ENCODE measurements at places on chromosomes 6 and 20.

DNA sequence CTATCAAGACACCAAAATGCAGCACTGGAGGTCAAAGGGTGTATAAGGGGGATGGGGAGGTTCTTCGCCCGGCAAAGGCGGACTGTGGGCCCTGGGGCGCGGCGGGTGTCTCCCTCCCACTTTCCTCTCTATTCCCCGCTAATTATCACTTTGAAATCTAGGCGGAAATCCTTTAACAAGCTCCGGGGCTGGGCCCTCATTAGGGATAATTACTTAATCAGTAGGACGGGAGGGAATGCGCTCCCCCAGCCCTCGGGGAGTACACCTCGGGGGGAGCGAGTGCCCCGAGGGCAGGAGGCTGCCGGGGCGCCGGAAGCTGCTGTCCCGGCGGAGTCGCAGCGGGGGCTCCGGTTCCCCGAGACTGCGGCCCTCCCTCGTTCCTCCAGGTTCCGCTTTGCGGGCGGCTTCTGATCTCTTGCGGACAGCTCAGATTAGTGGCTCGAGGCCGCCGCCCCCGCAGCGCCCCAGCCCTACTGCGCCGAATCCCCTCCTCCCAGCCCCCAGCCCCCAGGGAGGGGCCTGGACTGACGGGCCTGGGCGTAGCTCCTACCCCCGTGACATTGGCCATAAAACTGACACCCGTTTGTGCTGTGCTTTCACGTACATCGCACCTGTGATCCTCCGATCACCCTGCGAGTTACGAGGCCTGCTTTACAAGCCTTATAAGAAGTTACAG, 14.7 kb downstream of the MUCL3 start:
- DNase-seq = peak; percentile 68

DNA sequence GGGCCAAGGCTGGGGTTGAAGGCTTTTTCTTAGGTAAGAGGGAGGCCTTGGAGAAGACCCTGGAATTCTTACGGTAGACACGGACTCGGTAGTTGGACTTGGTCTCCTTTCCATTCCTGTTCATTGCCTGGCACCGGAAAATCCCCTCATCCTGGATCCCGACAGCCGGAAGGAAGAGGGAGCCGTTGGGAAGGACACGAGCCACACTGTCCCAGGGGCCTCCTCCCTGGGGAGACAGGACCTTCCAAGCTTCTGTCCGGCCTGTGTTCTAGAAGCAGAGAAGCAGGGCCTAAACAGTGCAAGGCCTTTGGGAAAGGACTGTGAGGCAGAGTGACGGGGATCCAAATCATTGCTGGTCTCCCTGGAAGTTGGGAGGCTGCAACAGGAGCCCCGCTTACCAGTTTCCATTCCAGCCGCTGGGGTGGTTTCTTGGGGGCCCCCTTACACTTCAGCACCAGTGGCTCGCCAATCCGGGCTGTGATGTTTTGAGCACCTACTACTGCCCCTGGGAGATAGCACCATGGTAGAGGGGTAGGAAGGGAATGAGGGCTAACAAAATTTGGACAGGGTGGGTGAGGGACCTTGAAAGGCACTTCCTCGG, 470 bp downstream of the AGER start:
- DNase-seq = no peak

- DNase-seq = no peak
These were observed 203.2 kb upstream of the SGK1 start for GRCh38 chr6:134521116-134521501.

DNA sequence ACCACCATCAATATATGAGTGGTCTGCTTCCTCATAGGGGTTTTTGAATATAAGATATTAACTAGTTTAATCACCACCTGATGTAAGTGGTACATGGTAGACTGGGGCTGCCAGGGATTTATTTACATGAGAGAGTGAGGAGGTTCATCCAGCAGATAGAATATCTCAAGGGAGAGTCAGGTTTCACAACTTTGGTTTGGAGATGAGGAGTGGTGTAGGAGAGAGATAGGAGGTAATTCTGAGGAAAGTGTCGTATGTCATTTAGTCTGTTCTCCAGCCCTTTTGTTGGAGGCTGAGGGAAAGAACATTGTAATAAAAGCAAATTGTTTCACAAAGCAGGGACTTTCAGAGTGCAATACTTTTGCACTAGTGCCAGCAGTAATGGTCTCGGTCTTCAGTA, 16.8 kb downstream of the L3MBTL3 start:
- no peak for DNase-seq

DNA sequence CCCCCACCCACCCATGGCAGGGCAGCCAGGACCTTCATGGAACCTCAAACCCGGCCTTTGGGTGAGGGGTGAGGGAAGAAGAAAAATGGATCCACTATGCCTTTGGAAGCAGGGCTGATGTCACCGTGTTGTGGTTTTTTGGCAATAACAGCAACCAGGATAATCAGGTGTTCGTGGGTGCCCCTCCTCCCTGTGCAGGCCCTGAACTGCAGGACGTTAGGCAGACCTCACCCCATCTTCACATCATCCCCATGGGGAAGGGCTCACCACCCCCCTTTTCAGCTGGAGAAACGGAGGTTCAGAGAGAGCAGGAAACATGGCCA, 3.6 kb downstream of the GABRR2 start:
- DNase-seq = no peak

DNA sequence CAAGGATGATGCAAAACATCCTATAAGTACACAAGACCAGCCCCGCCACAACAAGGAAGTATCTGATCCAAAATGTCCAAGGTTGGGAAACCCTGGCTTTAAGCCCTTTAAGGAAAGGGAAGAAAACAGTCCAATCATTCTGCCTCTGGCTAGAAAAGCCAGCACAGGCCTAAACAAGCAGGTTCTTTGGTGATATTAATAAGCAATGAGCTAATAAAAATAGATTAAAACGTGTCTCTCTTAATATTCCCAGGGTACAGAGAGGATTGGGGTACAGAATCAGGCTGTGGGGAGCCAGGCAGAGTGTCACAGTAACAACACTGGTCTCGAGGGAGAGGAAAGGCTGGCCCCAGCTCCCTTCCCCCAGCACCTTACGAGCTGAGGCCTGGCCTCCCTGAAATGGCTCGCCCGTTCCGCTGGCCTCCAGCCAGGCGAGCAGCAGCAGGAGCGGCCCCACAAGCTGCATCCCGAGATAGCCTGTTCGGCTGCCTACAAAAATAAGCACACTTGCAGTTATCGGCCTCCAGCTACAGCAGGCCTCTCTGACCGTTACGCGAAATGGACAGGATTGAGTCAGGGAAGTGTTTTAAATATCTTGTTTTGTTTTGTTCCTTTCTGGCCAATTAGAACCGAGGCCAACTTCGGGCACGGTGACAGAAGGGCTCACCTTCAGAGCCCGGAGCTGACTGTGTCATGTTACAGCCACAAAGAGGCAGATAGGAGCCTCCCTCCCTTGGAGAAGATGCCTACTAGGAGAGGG, 4.0 kb upstream of the ZMYND8 start:
- DNase-seq = peak; percentile 89

DNA sequence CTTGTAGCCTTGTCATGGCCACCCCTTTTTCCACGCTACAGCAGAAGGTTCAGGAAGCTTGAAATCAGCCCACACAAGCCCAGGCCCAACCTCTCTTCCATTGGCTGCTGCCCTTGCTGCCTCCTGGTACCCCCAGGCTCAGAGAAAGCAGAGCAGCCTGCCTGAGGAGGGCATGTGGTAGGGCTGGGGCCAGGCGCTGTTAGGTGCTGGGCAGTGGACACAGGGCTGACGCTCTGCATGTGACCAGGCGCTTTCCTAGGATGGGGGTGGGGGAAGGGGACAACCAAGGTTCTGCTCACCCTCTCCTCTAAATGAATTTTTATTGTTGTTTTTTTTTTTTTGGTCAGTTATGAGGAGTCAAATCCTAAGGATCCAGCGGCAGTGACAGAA, 36.3 kb upstream of the ID1 start:
- no peak for DNase-seq

DNA sequence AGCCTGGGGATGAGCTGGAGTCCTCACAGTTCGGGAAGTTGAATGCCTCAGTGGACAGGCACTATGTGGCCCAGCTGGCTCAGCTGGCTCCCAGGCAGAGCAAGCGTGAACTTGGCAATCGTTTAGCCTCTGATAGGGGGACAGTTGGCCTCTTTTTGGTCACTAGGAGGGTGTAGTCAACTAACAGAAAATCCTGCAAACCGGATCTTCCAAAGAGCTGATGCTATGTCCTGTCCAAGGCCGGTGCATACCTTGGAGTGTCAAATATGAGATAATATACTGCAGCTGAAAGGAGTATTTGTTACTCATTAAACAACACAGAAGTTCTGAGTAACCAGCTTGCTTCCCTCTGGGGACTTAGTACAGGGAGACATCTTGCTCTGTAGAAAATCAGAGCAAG, 126.2 kb upstream of the EXOC2 start:
- no peak for DNase-seq

- peak; percentile 41 for DNase-seq
These were observed 44.3 kb downstream of the CTCFL start for GRCh38 chr20:57480444-57481160.

DNA sequence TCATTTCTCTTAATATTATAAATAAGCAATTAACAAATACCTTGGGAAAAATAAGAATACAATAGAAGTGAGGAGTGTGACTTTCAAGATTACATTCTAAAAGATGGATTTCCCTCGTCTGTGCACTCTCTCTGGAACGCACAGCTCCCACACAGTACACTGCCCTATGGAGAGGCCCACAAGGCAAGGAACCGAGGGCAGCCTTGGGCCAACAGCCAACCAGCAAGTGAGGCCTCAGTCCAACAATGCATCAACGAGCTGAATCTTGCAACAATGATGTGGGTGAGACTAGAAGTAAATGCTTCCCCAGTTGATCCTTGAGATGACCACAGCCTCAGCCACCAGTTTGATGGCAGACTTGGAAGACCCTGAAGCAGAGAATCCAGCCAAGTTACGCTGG, 34.5 kb upstream of the AVP start:
- DNase-seq = no peak

DNA sequence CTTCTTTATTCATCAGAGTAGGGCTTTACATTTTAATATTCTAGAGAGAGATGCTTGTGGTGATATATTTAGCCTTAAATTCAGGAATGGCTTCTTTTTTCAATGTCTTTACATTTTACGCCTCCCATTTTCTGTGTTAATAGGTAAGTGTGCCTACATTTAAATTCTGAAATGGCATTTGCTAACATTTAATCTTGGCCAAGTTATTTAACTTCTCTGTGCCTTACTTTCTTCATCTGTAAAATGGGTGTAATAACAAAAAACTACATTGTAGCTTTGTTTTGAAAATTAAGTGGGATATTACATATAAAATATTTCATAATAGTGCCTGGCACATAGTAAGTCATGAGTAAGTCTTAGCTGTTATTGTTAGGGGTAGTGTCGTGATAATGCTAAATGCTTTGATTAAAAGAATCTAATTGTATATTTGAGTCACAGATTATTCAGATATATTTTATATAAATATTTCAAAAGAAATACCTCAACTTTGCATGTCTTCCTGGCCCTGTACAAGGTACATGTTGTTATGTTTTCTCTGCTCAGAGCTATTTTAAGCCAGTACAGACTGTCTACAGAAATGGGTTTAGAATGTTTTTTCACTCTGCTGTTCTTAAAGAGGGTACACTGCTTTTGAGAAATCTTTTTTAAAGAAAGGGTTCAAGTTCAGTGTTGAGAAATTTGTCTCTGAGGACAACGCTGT, 18.8 kb downstream of the CARMIL1 start:
- DNase-seq = no peak

All from CD14-positive monocyte (primary cell).